Stimulated activated CD4-positive, alpha-beta T cell treated with anti-CD3 and anti-CD28 coated beads, Interleukin-1b, Interleukin-23, amount 100 ng/mL, for 1 hour (primary cell): ENCODE measurements at places on chromosomes 12 and 14.

- no peak for DNase-seq
Observed at GRCh38 chr14:102982852-102983470, 60.5 kb downstream of the AMN start.

DNA sequence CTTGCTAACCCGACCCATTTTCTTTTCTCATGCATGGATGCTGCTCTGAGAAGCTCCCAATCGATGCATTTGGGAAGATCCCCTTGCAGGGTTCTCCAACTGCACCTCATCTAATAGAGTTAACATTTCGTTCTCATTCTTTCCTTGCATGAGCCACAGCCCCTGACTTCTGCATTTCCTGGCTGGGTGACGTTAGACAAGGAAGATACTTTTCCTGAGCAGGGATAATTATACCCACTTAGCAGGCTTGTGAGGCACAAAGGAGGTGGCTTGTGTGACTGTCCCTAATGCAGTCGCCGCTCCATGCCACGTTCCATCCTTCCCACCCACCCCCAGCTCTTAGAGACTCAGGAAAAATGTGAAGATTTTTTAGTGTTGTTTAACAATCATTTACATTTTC, 195.1 kb downstream of the CHST11 start:
- DNase-seq, result no peak

DNA sequence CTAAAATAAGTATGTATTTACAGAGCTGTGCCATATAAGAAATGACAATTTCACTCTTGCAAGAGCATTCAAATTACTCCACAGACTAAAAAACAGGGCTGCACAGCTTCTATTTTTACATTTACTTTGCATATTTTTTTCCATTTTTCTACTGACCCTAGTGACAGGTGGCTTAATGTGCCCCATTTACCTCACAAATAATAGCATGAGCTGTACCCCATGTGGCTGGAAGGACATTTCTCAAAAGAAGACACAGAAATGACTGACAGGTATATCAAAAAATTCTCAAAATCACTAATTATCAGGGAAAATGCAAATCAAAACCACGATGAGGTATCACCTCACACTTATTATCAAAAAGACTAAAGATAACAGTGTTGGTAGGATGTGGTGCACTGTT, 1128.6 kb downstream of the SLC16A7 start:
- no peak for DNase-seq

GRCh38 chr12:89521364-89522223, 3.0 kb downstream of the GALNT4 start:
- no peak for DNase-seq

GRCh38 chr12:70883855-70884254, 36.7 kb downstream of the PTPRR start:
- DNase-seq, result no peak

GRCh38 chr12:28053564-28053963, 81.0 kb upstream of the PTHLH start:
- no peak for DNase-seq

GRCh38 chr12:110351119-110351518, 52.4 kb downstream of the ANAPC7 start:
- DNase-seq, result no peak

DNA sequence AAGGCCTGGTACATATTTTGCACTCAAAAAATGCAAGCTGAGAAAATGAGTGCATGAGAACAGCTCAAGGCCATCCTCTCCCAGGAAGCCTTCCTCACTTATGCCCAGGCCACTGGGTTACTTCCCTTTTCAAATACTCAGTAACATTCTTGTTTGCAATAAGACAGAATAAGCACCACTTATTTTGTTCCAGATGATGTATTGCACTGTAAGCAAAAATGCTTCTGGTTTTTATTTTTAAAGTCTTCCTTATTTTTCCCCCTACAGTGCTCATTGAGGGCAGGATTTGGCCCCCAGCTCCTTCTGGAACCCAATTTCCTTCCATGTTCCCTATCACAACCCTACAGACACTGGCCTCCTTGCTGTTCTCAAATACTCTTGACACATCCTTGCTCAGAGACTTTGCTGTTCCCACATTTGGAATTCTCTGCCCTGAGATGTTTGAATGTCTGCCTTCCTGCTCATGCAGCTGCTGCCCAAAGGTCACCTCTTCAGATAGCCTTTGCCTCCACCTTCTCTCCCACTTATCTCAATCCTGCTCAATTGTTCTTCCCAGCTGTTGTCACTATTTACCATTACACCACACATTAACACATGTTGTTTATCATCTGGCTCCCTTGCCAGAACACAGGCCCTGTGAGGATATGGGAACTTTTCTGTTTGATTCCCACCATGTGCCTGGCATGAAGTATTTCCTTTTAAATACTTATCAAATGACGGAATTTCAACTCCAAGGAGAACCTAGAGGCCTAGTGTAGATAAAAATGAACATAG, 49.9 kb downstream of the IFNG start:
- no peak for DNase-seq

- DNase-seq, result no peak
Observed at GRCh38 chr12:76489737-76490136, 69.8 kb downstream of the OSBPL8 start.

DNA sequence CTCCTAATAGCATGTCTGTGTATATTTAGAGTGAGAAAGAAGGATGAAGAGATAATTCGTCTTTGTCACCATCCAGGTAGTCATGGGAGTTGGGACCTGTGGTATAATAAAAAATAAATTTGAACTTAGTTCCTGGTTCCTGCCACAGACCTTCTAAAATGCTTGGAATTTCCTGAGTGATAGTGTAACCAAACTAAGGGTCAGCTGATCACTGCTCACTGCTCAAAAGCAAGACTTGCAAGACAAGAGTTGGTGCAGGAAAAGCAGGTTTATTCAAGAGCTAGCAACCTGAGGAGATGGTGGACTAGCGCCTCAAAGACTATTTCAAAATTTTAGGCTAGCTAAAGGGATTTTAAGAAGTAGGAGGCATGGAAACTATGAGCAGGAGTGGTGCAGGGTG, 19.1 kb downstream of the ANG start:
- DNase-seq, result no peak
